ENCODE measurements at places on chromosomes 13 and 19.
A peak's percentile ranks its signal among the peaks of the same experiment; 100 is the strongest.

GRCh38 chr13:27044837-27045570 lies 126.6 kb downstream of the USP12 start:
- no peak for DNase-seq

DNA sequence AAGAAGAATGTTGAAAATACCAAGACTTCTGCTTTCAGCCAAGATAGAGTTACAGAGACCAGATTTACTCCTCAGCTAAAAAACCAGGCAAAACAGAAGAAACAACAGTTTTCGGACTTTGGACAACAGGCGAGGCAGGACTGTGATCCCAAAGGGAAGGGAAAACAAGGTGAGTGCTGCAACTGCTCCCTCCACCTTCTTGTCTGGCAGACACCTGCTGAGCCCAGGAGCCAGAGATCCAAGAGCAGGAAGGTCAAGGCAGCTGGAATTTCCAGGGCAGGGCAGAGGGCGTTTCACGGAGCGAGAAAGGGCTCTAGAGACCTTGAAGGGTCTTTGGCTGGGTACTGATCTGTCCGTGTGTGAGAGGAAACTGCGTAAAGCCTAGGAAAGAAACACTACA lies 32.9 kb upstream of the SLC7A9 start:
- DNase-seq = no peak

- DNase-seq = peak; percentile 55
These were observed 23.3 kb downstream of the IL12RB1 start for GRCh38 chr19:18063463-18063862.

DNA sequence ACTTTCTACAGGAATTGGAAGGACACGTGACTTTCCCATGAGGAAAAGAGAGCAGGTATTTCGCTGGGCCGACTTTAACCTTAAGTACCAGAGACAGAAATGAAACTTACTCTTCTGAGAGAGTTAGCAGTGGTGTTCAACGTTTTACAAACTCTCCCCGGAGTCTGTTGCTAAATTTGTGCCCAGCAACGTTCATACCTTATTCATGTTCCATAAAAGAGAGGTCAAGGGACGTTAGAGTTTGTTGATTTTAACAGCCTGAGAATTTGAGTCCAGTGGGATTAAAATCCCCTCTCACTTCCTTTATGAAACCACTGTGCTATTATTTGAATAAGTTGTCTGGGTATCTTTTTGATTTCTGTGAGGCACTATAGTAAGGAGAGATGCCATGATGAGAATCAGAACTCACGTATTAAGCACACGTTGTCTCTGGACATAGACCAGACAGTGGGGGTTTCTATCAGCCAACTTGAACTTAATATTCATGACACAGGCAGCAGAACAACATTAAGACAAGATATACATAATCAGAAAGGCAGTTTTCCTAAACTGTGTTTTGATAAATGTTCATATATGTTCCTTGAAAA lies 33.4 kb downstream of the SPRY2 start:
- no peak for DNase-seq

DNA sequence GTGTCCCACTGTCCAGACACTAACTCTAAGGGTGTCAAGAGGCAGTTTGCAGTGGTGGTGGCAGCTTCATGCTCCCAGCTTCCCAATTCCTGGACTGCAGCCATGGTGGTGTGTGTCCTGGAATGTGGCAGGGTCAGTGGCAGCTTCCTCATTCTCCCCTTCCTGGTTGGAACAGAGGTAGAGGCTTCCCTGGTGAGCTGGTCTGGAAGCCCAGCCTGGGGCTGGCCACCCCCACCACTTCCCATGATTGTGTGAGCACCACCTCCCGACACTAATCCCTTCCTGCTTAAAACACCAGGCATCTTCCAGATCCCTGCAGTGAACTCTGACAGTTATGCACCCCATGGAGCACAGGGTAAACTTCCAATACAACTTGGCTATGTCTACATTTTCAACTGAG lies 134.9 kb downstream of the RAP2A start:
- no peak for DNase-seq

DNA sequence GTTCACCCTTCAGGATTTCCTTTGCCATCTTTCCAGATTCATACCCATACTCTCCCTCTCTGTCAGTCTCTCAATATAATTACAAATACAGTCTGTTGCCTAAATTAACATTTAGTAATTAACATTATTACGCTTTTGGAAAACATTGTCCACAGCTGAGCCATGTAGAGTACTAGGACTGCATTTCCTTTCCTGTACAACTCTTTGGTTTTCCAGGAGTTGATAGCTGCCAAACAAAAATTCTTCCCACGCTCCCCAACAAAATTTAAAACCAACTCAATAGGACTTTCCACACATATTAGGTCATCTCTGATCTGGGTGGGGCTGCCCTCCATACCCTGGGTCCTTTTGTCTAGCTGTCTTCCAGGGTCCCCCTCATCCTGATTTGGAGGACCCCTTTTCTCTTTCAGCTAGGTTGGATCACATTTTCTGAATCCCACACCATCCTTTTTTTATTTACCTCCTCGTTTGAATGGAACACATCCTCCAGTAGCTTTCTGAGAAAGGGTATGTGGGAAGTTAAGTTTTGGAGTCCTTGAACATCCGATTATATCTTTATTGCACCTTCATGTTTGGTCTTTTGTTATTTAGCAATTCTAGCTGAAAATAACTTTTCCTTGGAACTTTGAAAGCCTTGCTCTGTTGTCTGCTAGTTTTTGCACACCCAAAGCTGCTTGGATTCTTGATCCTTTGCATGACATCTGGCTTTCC lies 17.7 kb downstream of the ONECUT3 start:
- DNase-seq = no peak

GRCh38 chr19:17376935-17377600 lies at the start of gene PLVAP:
Gene PLVAP, minus strand, starts transcription at chr19:17377342. Its CDS starts 54 bp downstream, at chr19:17377288.
- no peak for DNase-seq

- DNase-seq = no peak
These were observed 2.1 kb upstream of the VWA8 start for GRCh38 chr13:41962994-41963393.

- no peak for DNase-seq
These were observed 109.2 kb downstream of the PCDH17 start for GRCh38 chr13:57740719-57741118.

DNA sequence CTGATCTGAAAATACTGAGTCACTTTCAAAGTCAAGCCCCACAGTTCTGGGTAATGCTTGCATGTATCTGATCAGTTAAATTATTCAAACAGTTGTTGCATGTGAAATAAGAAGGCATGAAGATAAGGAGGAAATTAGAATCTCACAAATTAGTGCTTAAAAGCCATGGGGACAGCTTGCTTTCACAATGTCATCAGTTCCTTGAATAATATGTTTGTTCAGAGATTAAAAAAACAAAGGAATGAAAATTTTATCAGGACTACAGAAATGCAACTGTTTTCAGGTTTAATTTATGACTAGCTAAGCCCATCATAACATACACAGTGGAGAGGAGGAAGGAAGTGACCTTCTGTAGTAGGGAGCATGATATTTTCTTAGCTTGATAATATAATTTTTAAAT lies 150.1 kb downstream of the OXGR1 start:
- DNase-seq = no peak

DNA sequence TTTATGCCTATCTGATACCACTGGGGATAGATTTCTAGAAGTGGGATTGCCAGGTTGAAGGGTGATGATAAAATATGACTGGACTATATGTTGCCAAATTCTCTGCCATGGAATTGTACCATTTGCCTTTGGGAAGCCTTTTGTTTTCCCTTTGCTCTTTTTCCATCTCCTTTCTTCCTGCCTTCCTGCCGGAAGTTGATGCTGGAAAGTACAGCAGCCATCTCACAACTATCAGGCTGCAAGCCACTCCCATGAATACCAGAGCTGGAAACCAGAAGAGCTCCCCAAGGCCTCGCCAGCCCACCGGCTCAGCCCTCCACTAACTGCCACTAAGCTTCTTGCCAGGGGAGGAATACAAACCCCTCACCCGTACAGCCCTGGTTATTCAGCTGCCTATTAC lies 29.7 kb downstream of the ZIC5 start:
- no peak for DNase-seq

DNA sequence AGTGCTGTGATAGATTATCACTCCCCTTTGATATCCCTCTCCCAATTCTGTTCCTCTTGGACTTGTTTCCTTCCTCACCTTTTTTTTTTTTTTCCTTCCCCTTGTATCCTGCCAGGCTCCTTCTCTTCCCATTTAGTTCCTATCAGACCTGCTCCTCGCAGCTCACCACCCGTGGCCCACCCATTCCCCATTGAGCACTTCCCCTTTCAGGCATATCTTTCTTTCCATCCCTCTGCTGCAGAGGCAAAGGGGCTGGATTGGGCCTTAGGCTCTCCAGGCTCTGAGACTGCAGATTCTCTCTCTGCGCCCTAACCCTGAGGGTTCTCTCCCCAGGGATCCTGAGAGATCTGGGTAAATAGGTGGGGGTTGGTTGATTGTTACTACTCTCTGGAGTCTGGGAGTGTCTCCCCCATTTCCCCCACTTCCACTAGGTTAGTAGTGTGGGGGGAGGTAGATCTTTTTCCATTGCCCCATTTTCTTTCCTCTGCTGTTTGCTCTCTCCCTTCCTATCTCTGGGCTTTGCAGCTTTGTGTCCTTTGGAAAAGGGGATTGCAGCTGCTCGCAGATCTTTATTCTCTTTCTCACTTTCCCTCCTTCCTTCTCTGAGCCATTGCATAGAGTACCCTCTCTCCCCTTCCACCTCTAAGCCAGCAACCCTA lies 2.3 kb downstream of the ARHGAP35 start:
- DNase-seq = no peak

DNA sequence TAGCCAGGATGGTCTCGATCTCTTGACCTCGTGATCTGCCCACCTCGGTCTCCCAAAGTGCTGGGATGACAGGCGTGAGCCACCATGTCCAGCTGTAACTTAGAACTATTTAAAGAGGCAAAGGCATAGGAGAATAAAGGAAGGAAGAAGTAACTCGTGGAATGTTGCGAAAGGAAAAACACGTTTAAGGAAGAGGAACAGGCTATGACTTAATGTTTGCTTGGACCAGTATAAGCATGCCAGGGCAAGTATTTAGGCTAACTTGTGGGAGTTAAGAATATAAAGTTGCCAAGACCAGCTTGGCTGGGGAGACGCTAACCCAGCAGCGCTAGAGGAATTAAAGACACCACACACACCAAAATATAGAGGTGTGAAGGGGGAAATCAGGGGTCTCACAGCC lies 33.5 kb downstream of the ZNF844 start:
- no peak for DNase-seq

GRCh38 chr19:17806945-17807344 lies 12.0 kb downstream of the B3GNT3 start:
- DNase-seq = no peak

DNA sequence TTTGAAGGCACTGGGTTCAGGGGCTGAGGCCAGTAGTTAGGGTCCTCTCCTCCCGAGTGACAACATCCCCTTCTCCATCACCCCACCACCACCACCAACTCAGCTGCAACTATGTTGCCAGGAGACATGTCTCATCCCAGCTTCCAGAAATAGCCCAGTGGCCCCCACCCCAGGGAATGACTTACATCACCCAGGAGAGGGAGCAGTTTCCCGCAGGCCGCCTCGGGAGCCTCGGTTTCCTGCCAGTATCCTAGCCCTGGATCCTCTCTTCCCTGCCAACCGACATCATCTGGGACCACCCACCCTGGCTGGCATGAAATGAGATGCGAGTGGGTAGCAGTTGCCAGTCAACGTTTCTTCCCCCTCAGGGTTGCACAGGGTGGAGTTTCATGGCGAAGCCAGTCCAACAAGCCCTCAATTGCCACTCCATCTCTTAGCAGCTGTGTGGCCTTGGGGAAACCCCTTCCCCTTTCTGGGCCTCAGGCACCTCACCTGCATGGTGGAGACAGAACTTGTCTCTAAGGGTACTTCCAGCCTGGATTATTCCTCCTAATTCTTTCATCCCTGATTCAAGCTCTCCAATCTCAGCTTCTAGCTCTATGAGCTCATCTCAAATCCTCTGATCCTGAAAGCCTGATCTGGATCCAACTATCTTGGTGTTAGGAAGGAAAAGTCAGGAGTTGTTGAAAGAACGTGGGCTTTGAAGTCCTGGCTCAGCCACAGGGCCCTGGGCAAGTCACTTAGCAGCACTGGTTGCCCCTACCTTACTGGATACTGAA lies 3.9 kb upstream of the GSK3A start:
- DNase-seq = no peak

DNA sequence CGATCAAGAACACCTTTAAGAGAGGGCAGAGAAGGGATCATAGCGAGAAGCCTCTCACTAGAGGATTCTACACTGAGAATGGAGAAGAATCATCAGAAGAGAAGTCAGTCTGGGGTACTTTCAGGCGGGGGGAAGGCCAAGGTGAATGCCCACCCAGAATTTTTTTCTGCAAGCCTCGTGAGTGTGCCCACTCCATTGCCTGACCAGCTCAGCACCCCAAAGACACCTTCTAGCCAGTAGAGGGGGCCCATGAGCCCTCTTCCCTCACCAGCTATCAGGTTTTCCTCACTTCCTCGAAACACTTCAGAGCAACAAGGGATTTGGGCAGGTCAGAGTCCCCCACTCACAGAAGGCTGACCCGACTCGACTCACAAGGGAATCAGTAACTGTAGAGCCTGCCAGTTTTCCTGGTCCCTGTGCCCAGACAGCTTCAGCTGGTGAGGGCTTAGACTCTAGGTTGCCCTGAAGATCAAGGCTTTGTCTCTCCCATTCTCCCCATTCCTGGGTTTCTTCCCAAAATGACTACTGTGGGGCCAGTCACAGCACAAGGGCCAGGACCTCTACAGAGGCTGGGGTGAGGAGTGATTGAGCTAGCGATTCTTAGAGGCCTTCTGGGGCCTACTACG lies 18.4 kb downstream of the NLRP13 start:
- DNase-seq = no peak

DNA sequence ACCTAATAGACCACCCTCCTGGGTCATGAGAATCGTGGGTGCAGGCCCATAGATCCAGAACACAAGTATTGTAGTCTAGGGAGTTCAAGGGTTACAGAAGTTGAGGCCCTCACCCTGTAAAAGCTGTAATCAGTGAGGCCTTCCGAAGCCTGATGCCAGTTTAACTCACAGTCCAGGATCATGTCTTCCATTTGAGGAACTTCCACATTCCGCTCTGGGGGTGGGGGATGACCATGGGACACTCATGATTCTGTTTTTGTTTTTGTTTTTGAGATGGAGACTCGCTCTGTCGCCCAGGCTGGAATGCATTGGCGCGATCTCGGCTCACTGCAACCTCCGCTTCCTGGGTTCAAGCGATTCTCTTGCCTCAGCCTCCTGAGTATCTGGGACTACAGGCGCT lies 1.7 kb upstream of the RASIP1 start:
- DNase-seq = no peak

Data from stimulated activated naive CD8-positive, alpha-beta T cell treated with anti-CD3 and anti-CD28 coated beads, Interleukin-15, Interleukin-2, amounts not matched to agents 100 U/mL and 50 U/mL, for 24 hours (primary cell).